Cortex of kidney (tissue), 1 donor: ENCODE measurements at places on chromosomes 3 and 15.

DNA sequence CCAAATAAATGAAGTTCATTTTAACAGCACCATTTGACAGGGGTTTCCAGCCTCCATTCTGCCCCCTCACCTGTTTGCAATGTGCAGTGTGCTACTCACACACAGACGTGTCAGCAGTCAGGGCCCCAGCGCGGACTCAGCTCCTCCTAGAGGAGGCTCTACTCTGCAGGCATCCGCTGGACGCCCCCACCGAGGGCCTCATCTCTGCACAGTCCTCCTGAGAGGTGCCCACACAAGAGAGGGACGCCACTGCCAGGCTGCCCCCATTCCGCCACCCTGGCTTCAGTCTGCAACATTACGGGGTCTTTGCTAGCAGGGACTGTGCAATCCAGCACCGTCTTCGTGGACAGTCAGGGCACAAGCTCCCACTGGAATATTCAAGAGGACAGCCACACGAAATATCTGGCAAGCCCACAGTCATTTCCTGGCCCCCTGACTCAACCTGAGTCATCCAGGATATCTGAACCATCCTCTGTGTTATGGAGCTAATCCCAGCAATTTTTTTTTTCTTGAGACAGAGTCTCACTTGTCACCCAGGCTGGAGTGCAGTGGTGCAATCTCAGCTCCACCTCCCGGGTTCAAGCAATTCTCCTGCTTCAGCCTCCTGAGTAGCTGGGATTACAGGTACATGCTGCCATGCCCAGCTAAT lies 255.0 kb downstream of the OCA2 start:
- no peak for DNase-seq

GRCh38 chr15:39690881-39691634 lies 91.6 kb downstream of the FSIP1 start:
- DNase-seq = no peak

- no peak for DNase-seq
These were observed 148.1 kb upstream of the PEX5L start for GRCh38 chr3:180184816-180185215.

DNA sequence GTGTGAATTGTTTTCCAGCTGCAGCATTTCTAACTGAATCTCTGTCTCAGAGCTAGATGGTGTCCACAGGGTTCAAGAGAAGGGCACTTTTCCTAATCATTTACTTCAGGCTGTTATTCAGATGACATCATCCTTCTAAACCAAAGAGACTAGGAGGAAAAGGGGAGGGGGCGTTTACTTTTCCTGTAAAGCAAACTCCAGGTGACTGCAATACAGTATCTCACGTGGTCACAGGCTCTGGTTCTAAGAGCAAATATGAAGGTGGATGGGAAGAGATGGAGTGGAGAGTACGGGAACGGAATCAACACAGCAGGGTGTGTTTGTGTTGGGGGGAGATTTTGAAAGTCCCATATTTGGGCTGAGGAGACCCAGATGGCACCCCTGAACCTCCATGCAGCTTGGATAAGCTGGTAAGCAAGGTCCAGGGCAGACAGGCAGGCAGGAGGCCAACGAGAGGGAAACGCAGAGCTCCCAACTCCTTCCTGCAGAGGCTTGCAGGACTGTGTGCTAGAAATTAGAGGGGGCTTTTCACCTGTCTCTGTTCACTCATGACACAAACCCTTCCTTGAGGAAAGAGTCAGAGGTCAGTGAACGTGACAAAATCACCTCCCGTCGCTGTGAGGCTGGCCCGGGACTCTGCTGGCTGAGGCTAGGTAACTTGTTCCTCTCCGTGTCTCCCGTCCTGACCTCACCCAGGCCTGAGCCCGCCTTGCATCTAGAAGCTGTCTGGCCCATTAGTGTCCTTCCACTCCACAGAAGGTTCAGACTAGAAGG lies 151.2 kb downstream of the OPA1 start:
- no peak for DNase-seq

GRCh38 chr3:127488141-127488672 lies 102.3 kb downstream of the TPRA1 start:
- DNase-seq = no peak

DNA sequence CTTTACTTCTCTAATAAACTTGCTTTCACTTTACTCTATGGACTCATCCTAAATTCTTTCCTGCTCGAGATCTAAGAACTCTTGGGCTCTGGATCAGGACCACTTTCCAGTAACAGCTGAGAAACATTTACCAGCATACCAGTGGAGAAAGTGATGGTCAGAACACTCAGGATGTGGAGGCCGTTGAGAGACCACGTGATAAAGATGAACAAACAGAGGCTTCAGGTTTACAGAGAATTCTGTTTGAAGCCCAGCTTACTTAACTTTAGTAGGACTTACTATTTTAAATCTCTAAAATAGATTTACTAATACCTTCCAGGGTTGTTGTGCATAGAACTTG lies 57.0 kb downstream of the FRMD4B start:
- DNase-seq = no peak

DNA sequence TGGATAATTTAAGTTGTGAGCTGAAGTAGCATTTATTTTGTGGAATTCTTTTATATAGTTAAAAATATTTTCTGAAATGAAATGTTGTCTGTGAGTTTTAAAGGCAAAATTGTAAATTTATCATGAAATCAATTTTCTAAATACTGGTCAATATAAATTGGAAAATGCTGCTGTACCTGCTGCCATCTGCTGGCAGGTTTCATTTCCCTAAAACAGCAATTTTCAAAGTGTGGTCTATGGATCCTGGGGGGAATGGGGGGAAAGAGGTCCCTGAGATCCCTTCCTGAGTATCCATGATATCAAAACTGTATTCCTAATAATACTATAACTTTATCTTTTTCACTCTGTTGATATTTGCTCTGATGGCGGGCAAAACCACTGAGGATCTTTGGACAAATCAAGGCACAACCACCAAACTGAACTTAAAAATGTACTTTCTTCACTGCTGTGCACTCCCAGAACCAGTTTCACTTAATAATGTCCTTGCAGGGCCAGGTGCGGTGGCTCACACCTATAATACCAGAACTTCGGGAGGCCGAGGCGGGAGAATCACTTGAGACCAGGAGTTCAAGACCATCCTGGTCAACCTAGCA lies 17.2 kb upstream of the CCR4 start:
- DNase-seq = no peak

DNA sequence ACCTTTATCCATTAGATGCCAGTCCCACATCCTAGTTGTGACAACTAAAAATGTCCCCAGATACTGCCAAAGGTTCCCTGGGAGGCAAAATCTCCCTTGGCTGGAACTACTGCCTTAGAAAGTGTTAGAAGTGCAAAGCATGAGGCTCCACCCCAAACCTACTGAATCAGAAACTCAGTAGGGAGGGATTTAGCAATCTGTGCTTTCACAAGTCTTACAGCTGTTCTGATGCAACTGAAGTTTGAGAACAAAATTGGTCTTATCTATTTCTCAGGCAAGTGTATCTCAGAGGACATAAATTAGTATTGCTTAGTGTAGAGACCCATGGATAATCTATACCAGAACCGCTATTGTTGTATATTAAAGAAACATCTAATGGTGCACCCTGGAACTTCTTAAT lies 70.2 kb downstream of the CLDN1 start:
- DNase-seq = no peak

GRCh38 chr3:13876451-13877100 lies 3.3 kb downstream of the WNT7A start:
- DNase-seq = no peak

GRCh38 chr3:69747511-69748258 lies 8.4 kb downstream of the MITF start:
- no peak for DNase-seq

GRCh38 chr3:30544812-30545211 lies 61.6 kb upstream of the TGFBR2 start:
- DNase-seq = no peak

DNA sequence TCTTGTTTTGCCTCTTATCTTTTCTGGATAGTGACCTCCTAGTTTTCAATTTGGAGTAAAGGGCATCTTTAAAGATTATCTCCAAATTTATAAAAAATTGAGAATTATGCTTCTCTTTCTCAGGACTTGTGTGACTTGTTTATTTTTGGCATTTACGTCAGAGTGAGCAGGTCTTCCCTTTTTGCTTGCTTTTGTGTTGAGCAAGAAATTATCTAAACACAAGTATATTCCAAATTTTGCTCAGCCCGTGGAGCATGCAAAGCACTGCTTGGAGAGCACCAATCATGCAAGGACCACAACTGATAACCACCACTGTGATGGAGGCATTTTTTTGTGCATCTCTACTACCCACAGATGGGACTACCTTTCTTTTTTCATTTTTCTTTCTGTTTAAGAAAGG lies 7.1 kb downstream of the SLC25A26 start:
- no peak for DNase-seq

GRCh38 chr3:72615182-72615581 lies 233.1 kb downstream of the SHQ1 start:
- DNase-seq = no peak

DNA sequence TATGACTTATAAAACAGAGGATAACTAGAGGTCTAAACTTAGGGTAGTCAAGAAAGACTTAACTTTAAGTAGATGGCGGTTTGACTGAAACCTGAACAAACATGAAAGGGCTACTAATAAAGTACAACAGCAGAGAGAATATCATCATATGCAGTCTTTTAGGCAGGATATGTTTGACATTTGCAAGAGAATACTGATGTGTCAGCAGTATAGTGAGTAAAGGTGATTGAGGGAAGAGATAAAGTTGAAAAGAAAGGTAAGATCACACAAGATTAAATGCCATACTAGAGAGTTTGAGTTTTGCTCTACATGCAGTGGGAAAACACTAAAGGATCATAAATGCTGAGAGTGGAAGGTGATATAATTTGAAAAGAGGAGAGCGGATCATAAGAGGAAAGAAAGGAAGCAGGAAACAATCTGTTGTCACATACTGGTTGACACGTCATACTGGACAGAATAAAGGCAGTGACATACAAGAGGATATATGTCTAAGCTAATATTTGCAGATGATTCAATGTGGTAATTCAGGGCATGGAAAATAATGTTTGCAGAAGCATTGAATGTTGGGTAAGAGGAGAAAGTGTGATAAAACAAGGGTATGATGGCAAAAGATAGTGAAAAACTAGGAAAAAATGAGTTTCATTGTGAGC lies 223.0 kb downstream of the EPHA6 start:
- no peak for DNase-seq

GRCh38 chr15:56719021-56719612 lies 14.2 kb downstream of the ZNF280D start:
- DNase-seq = no peak

- no peak for DNase-seq
These were observed 1.5 kb upstream of the PPP1R2 start for GRCh38 chr3:195544634-195545033.
